ENCODE measurements at places on chromosomes 5 and 9. TPM values are rescaled to one million over a fixed set of nuclear protein-coding genes. Genes with fewer than 3 reads are reported as not detected.

BRINP1 gene
- total RNA-seq = not detected

GRCh38 chr5:119220576-119221197, 135.1 kb upstream of the TNFAIP8 start:
- no peak for DNase-seq

- DNase-seq = peak; percentile 66
Measured at GRCh38 chr9:100473276-100474081, 530 bp downstream of the TMEFF1 start.

GRCh38 chr5:24080046-24080445, 564.7 kb downstream of the CDH10 start:
- no peak for DNase-seq
